Hippocampal formation (tissue), 2 donors: ENCODE measurements at places on chromosomes 2 and 18.
A peak's percentile ranks its signal among the peaks of the same experiment; 100 is the strongest.

GRCh38 chr2:163682695-163683094 lies 53.1 kb downstream of the FIGN start:
- no peak for DNase-seq

- DNase-seq = peak; percentile 74
Measured at GRCh38 chr2:234914371-234915154, 37.3 kb upstream of the SH3BP4 start.

DNA sequence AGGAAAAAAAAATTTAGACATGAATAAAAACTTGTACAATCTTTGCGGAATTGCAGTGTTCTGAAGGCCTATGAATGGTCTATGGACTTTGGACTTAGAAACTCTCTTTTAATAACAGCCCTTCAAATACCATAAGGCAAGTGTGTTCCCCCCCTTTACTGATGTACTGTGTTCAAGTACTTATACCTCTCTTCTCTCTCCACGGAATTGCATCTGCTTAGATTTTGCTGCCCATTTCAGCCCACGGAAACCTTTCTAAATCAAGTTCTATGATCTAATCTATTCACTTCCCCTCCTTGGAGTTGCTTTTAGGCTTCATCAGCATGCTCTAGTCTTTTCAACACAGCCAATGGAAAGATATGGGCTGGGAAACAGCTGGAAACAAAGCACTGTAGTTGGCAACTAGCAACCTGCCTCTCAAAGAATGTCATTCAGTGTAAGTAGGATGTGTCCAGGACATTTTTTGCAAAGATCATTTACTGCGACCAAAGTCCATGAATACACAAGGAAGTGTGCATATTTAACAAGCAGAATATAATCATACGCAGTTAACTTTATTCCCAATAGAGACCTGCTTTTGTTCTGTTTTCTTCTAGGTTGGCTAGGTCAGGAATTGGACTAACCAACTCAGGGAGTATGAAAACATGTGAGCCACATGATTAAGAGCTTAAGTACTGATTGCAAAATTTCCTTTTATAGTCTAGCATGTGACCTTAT lies 58.0 kb downstream of the SLC40A1 start:
- DNase-seq = no peak

- no peak for DNase-seq
Measured at GRCh38 chr2:24894750-24895149, 25.3 kb downstream of the ADCY3 start.
